SK-MEL-5 (cell line): ENCODE measurements at places on chromosomes 3 and 15. TPM values are rescaled to one million over a fixed set of nuclear protein-coding genes. Genes with fewer than 3 reads are reported as not detected.

- no peak for DNase-seq
Measured at GRCh38 chr15:48794697-48795134, 16.2 kb downstream of the CEP152 start.

GRCh38 chr15:28901987-28902745, 16.4 kb downstream of the APBA2 start:
- peak; percentile 43 for DNase-seq

ACAN gene
- 0.77 and 1.6 TPM in 2 replicates for total RNA-seq

DCLK3 gene
- total RNA-seq = not detected in 2 replicates

LEKR1 gene
- 0.21 TPM in 1 of 2 replicates, not detected in the other for total RNA-seq
